ENCODE measurements at places on chromosomes 1 and 21.

DNA sequence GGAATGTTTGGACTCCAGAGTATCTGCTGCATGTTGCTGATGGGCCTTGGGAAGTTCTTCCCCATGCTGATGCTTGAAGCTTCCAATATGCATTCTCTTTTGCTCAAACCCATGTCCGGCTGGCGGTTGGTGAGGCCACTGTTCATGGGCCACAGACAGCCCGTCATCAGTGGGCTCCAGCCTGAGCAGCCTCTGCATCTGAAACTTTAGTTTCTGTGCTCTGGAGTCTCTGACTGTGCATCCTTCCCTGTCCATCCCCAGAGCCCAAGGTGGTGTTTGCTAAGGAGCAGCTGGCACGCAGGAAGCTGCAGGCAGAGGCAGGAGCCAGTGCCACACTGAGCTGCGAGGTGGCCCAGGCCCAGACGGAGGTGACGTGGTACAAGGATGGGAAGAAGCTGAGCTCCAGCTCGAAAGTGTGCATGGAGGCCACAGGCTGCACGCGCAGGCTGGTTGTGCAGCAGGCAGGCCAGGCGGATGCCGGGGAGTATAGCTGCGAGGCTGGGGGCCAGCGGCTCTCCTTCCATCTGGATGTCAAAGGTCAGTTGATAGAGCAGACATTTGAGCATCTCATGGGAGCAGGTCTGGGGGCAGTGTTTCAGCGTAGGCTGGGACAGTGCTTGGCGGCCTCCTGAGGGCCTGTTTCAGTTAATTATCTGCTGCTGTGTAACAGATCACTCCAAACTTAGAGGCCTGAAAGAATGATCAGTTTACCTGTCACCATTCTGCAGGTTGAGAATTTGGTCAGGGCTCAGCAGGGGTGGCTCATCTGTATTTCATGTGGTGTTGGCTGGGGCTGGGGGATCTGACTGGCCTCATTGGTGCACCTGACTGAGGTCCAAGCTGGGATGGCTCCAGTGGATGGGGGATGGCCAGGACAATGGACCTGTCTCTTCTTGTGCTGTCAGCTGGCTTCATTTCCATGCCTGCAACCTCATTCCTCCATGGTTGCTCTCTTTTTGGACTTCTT is 16.6 kb downstream of the OBSCN start:
- no peak for DNase-seq

DNA sequence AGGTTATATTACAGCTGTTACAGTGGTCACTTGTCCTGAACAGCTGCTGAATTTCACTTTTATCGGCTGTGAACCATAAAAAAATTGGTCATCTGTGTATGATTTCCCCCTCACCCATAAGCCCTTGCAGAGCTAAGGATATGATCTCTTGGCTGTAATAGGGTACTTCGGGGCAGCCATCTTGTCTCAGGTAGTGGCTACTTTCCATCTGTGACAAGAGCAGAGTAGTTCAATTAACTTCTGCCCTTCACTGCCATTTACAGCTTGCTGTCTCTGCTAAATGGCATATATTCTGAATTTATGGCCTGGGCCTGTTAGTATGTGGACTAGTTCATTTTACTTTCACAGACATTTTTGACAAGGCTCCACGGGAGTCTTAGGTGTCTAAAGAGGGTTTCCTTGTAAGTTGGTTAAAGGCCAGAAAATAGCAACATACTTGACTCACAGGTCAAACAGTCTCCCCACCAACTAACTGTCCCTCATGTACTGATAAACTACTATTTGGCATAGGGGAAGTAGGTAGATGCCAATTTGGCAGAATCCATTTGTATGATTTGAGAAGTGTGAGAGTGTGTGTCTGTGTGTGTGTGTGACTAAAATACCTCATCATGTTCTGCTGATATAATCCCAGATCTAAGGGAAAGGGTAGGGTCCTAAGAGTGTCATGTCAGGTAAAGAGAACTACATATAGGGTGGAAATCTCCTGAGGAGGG is 151.6 kb downstream of the KCTD3 start:
- no peak for DNase-seq

GRCh38 chr1:28115267-28115666 is 26.9 kb upstream of the EYA3 start:
- DNase-seq, result no peak

DNA sequence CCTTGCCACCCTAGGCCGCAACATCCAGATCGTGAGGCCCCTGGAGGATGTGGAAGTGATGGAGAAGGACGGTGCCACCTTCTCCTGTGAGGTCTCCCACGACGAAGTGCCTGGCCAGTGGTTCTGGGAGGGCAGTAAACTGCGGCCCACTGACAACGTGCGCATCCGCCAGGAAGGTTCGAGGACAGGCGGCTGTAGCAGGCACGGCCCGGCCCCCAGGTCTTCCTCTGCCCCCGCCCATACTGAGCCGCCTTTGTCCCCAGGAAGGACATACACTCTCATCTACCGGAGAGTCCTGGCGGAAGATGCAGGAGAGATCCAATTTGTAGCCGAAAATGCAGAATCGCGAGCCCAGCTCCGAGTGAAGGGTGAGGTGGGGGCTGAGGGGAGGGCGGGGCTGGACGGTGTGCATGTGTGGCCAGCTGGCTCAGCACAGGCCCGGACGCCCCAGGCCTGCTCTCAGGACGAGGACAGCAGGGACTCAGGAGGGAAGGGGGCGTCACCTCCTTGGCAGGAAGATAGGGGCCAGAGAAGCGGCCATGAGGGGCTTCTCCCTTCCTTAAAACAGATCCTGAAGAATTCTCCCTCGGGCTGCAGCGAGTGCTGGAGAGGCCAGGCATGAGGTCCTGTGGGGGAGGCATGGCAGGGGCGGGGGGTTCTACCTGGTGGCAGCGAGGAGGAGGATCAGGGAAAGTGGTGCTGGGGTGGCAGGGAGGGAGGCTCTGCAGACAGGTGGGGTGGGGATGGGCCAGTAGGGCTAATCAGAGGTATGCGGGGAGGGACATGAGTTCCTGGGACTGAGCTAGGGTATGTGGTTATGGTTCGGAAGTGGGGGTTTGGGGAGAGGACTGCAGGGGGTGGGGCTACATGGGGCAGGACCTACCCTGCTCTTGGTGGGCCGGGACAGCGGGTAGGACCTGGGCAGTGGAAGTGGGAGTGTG is 69.9 kb downstream of the OBSCN start:
- no peak for DNase-seq

DNA sequence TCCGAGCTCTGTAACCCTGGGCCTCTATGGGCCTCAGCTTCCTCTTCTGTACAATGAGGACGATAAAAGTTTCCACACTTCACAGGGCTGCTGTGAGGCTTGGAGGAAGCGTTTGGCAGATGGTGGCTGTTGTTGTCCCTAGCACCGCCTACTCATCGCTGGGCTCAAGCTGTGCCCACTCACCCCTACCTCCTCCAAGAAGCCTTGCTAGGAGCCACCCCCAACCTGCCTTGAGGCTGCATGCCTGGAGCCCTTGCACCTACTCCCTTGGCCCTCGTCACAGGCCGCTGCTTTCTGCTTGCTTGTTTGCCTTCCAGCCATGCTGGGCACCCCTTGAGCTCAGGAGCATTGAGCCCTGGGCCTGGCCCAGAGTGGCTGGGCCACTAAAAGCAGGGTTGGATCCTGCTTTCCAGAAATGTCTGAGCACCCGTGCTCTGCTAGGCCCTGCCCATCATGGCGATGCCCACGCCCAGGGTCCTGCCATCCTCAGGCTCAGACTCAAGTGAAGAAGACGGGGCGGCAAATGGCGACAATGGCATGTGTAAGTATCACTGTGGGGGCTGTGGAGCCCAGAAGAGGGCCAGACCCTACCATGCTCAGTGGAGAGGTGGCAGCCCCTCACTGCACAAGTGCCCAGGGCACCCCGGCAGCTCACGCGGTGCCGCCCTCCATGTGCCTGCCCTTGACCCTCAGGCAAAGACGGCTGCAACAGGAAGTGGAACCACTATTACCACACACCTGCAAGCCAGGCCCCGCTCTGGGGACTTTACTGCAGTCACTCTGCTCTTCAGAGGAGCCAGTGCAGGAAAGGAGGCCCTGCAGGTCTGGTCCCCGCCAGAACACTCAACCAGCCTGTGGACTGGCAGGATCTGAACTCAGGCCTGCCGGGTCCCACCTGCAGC is 9.5 kb downstream of the SH3BGRL3 start:
- no peak for DNase-seq

DNA sequence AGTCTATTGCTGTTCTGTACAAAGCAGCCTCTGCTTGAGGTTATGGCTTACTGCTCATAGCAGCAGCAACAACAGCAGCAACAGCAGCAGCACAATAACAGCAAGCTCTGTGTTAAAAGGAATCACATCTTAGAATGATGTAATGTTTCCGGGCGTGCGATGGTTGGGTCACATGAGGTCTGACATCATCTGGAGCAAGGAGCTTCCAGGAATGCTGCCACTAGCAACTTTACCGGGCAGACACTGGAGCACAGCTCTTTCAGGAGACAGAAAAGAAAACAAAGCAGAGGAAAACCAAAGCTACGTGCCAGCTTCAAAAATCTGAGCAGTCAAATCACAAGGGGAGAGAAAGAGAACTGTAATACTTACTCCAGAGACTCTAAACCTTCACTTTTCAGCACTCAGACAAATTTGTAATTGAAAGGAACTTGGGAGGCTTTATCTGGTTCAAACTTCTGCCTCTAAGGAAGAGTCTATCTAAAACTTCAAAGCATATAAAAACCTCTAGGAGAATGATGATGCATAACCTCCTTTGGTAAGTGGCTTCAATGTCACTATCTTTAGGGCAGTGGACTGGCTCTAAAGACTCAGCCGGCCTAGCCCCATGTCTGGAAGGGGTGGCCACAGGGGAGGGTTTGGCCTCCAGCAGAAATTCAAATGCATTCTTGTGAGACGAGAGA is 28.3 kb upstream of the RAB3GAP2 start:
- peak; percentile 38 for DNase-seq

- no peak for DNase-seq
Observed at GRCh38 chr1:101220906-101221305, 15.9 kb upstream of the S1PR1 start.

DNA sequence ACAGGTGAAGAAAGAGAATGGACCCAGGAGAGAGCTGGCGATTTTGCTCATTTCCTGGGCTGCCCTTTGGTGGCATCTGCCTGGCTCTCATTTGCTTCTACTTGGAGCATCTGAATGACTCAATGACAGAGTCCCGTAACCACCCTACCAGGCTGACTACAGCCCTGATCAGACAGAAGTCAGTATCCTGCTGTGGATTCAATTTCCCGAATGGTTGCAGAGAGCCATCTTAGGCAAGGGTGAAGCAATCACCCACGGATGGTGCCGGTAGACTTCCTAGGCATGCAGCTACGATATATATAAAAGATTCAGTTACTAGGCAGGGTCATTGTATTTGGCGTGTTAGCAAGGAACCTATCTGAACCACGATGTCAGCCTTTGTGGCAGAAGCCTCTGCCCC is 10.2 kb downstream of the AJAP1 start:
- DNase-seq, result no peak

DNA sequence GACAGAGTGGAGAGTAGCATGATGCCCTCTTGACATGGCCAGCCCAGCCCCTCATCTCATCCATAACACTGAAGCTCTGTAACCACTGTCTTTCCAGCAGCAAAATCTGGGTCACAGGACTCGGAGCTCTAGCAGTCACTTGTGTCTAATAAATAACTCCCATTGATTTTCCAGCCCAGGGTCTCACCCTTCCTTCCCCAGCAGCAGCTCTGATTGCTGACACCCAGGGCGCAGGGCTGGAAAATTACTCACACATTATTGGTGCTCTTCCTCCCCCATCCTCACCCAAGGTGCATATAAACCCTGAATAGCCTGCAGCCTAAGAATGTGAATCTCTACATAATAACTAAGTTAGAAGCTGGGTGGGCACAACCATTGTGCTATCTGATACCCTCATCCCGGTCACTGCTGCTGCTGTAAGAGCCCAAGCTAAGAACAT is 21.1 kb upstream of the OR10J5 start:
- no peak for DNase-seq

- DNase-seq, result no peak
Observed at GRCh38 chr1:18955441-18956192, 859 bp downstream of the IFFO2 start.

GRCh38 chr1:9455487-9456234 is 83.6 kb upstream of the SLC25A33 start:
- no peak for DNase-seq

GRCh38 chr1:93348104-93348728 is 2.5 kb downstream of the DR1 start:
- no peak for DNase-seq

DNA sequence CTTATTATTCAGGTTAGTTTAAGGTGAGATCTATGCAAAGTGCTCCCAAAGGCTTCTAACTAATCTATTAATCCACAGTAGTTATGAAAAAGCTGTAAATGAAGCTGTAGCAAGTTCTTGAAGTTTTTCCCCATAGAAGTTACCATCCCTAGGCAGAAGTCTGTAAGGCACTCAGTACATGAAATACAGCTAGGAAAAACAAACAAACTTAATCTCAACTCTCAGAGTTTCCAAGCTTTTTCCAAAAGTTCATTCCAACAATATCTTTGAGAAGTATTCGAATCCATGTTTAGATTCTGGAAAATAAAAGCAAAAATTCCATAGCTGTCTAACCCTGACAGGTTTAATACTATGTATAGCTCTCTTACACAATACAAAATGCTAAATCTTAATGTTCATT is 41.2 kb downstream of the SORT1 start:
- DNase-seq, result no peak

DNA sequence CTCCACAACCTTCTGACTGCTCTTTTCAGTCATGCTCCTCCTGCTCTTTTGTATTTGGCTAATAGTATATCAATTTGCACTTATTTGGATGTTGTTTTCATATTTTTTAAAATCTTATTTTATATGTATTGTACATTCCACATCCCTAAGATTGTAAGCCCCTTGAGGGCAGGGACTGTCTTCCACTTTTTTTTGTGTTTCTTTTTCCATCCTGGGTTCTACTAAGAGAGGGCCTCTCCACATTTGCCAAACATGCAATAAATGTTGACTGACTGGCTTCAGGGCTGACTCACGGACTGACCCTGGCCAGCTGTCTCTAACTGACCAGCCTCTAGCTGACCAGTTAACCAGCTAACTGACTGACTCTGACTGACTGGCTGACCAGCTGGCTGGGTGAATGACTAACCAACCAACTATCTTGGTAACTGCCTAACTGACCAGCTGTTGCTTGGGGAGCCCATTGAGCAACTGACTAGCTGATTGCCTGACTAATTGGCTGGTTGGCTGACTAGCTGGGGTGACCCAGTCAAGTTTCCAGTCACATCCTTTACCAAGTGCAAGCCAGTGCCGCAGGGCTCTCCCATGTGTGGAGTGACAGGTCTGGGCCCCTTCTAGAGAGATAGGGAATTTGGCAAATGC is 16.1 kb downstream of the CSF1 start:
- peak; percentile 8 for DNase-seq

GRCh38 chr1:18088077-18088594 is 19.5 kb upstream of the IGSF21 start:
- DNase-seq, result no peak

GRCh38 chr1:160548183-160548582 is 25.1 kb upstream of the SLAMF6 start:
- no peak for DNase-seq

DNA sequence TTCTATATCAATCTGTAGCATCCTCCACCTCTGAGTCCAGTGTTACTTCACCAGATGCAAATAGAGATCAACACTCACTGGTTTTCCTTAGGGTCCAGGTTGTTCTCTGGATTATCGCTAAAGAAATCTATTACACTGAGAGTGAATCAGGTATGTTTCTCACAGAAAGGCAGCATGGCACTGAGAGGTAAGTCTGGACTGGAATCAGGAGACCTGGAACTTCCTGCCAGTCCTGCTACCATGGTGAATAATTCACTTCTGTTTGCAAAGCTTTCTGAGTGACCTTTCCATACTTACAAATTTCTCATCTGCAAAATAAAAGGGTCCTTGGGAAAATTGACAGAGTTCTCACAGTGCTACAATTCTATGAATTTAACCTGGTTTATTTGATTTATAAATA is 1583.3 kb downstream of the MRPL39 start:
- DNase-seq, result no peak
